NCI-H2107 (cell line): ENCODE measurements at places on chromosomes 16 and 17.

DNA sequence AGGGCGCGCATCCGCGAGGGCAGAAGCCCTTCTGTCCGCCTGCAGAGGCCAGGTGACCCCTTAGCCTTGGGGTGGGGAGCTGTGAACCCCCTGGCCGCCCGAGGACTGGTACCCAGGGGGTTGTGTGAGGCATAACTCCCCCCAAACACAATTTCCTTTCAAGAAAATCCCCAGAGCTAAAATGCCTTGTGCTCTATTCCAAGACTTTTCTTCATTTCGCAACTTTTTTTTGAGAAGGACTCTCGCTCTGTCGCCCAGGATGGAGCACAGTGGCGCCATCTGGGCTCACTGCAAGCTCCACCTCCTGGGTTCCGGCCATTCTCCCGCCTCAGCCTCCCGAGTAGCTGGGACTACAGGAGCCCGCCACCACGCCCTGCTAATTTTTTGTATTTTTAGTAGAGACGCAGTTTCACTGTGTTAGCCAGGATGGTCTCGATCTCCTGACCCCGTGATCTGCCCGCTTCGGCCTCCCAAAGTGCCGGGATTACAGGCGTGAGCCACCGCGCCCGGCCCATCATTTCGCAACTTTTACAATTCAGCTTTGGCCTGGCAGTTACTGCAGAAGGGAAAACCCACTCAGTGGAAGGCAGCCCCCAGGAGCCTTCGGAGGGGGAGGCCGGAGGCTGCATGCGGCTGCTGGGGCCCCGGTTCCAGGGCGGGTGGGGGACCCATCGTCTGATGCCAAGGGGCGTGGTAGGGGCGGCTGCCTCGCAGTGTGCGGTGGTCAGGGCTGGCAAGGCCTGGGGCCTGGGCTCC lies 963 bp upstream of the APRT start:
- no peak for DNase-seq

DNA sequence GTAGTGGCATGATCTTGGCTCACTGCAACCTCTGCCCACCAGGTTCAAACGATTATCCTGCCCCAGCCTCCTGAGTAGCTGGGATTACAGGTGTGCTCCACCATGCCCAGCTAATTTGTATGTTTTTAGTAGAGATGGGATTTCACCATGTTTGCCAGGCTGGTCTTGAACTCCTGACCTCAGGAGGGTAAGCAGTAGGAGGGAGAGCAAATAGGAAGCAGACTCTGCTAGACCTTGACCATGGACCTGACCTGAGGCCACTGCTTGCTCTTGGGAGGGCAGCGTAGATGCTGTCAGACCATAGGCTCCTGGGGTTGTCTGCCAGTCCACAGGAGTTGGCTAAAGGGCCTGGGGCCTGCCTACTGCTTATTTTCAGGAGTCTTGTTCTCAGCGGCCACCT lies 28.6 kb downstream of the AKAP1 start:
- DNase-seq = no peak

GRCh38 chr17:76688165-76688622 lies 22.6 kb downstream of the MXRA7 start:
- DNase-seq = no peak

GRCh38 chr17:79095345-79096055 lies 20.9 kb downstream of the ENGASE start:
- DNase-seq = peak; percentile 75

DNA sequence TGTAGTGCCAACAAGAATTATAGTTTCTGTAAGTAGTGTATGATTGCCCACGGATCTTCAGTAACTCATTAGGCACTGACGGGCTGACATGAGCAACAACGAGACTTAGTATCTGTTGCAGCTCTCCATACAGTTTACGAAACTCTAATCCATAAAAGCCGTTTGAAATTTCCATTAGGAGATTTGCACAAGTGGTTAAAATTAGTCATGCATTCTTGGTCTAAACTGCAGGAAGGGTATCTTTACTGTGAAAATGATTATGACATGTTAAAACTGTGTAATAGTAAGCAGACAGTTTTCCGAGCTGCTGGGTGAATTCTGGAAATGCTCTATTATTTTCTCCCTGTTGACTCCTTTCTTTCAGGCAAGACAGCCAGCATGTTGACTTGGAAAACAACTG lies 605.0 kb downstream of the WWOX start:
- no peak for DNase-seq

DNA sequence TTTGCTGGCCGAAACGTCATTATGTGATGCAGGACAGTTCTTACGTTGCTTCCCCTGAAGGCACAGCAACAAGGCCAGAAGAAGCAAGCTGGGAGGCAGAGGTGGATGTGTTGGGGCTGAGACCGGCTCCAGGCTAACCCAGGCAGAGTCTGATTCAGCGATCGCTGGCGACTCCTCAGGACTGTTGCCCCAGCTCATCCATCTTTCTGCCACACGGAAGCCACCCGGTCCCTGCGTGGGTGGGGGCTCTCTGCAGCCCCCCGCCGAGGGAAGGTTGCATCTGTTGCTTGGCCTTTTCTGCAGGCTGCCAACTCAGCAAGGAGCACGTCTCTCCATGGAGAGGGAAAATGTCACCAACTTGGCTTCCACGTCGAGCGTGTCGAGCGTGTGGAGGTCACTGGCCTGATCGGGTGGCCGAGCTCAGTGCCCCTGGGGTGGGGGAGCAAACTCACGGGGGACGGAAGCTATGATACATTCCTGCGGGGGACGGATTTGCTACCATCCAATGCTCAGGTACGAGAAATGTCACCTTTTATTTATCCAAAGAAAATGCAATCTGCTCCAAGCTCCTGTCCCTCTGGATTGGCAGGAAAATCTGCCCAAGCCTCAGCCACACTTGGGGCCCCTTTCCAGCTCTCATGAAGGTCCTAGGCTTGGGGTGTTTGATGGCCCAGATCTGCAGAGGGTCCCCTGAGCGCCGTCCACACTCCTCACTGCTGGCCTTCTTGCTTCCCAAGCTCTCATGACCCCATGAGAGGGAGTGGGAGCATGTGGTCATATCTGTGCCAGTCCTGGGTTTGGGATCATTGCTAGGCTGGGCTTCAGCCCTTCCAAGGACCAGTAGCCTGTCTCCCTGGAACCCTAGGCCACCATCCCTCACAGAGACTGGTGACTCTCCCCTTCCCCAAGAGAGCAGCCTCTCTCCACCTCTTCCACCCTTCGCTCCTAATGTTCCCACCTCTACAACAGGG lies 69.4 kb downstream of the RPH3AL start:
- DNase-seq = no peak

DNA sequence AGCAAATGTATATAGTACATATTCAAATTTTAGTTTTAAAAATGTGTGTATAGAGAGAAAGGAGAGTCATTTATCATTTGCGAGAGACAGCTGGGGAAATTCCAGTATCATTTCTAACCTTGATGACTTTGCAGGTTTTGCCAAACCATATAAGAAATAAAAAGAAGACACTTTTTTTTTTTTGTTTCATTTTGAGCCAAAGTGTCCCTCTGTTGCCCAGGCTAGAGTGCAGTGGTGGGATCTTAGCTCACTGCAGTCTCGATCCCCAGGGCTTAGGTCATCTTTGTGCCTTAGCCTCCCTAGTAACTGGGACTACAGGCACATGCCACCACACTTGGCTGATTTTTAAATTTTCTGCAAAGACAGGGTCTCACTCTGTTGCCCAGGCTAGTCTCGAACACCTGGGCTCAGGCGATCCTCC lies 38.4 kb upstream of the VWA3A start:
- DNase-seq = no peak

- no peak for DNase-seq
Measured at GRCh38 chr17:9928601-9929333, 23.7 kb upstream of the RCVRN start.

- no peak for DNase-seq
Measured at GRCh38 chr17:45888392-45888791, 6.0 kb upstream of the MAPT start.

GRCh38 chr17:65902831-65903522 lies 289.0 kb downstream of the CEP112 start:
- no peak for DNase-seq

- no peak for DNase-seq
Measured at GRCh38 chr17:72656130-72656763, 436.2 kb downstream of the SLC39A11 start.

DNA sequence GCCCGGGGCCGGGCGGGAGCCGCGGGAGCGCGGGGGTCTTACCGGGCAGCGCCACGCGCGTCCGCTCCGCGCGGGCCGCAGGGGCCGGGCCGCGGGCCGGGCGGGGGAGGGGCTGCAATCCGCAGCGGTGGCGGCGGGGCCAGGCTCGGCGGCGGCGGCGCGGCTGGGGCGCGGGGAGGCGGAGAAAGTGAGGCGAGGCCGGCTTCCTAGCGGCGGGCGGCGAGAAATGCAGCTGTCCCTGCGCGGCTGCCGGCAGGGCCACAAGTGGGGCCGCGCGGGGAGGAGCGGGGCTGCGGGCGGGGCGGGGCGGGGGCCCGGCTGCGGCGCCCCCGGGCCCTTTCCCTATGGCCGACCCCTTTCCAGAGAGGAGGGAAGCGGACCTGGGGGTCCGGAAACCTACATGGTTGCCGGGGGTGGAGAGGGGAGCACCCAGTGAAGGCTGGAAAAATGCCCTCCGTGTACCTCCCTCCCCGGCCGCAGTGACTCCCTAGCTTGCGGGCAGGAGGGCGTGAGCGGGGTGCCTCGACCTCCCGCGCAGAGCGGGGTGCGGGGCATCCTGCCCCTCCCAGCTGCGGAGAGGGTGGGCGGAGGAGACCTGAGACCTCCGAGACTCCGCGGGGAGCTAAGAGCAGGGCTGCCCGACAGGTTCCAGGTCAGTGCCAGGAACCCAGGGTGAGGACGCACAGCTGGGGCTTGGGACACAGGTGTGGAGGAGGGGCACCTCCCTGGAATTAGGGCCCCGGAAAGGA lies at the start of gene CUEDC1:
Gene CUEDC1 (minus strand): TSS at position 230 of the 749 bp plus-strand sequence. CDS start 69,848 bp downstream, outside the sequence.
- no peak for DNase-seq

DNA sequence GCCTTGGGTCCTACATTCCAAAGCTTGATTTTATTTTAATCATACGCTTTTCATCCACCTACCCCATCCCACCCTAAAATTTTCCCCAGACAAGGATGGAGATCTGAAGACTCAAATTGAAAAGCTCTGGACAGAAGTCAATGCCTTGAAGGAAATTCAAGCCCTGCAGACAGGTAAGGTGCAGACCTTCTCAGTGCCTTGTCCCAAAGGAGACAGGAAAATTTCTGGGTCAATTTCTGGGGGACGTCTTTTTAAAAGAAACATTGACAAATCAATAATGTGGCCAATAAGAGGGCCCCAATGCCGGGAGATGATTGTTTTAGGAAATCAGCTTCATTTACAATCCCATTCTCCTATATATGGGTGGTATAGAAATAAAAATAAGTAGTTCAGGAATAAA lies 5.7 kb downstream of the CLEC3A start:
- no peak for DNase-seq

- no peak for DNase-seq
Measured at GRCh38 chr17:693791-694638, 20.6 kb downstream of the VPS53 start.

DNA sequence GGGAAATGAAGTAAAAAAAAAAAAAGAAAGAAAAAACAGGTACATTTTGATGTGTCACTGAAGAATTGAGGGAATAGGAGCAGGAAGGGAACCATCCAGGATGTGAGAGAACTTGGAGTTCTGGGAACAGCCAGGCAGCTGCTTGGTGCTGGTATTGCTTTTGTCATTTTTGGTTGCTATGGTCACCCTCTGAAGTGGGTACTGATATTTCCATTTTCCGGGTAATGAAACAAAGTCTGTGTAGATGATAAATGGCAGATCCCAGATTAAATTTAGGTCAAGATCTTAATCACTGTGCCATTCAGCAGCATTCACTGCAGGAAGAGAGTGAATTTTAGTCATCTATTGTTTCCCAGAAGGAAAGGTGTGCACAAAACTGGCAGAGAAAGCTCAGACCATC lies 93.6 kb downstream of the ABCA8 start:
- DNase-seq = no peak

DNA sequence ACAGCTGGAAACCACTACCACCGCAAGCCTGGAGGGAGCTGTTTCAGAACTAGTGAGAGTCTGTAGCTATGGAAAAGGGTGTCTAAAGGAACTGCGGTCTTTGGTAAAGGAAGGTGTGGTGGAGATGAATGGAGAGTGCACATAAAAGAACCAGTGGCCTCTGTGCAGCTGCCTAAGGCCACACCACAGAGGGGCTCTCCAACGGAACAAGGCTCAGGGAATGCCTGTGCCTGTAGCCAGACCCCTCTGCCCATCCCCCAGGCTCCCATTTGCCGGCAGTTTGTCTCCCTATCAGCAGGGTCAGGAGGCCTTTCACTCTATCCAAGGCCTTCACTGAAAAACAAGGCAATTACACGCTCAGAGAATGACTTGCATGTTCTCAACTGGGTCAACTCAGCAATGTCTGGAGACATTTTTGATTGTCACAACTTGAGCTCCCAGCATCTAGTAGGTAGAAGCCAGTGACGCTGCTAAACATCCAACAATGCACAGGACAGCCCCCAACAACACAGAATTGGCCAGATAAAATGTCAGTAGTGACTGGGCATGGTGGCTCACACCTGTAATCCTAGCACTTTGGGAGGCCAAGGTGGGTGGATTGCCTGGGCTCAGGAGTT lies 3.3 kb upstream of the FDXR start:
- DNase-seq = no peak

GRCh38 chr16:47140686-47141085 lies 3.1 kb downstream of the NETO2 start:
- DNase-seq = no peak

GRCh38 chr17:79214459-79214858 lies 139.8 kb downstream of the ENGASE start:
- DNase-seq = no peak

DNA sequence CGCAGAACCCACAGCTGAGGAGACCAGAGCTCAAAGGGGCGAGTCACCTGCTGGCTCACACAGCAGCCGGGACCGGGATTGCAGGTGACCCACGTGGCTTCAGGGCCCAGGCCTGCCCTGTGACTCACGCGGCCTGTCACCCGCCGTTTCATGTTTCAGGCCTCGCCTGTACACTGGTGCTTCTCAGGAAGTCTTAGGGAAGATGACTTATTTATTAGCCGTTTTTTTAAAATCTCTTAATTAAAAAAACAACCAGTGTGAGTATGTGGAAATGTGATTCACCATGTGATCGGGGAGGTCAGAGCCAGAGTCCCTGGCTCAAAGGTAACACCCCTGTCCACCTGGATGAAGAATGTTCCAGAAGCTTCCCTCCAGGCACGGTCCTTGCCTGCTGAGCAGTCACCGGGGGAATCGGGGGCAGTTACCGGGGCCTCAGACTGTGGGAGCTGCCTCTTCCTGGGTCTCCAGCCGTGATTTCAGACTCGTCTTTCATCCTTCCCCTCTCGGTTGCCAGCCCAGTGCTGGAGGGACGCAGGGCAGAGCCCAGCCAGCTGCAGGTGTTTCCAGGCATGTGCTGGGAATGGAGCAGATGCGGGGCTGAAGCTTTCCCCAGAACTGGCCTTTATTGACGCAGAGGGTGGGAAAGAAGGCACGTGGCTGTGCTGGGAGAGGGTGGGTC lies 49.3 kb downstream of the CMIP start:
- DNase-seq = peak; percentile 15

- DNase-seq = no peak
Measured at GRCh38 chr16:79508294-79508693, 92.2 kb downstream of the MAF start.

GRCh38 chr17:13365331-13365730 lies 236.4 kb downstream of the HS3ST3A1 start:
- DNase-seq = no peak
